Thymus (tissue), 14 donors: ENCODE measurements at places on chromosomes 6 and 20. TPM values are rescaled to one million over a fixed set of nuclear protein-coding genes. Genes with fewer than 3 reads are reported as not detected.
A peak's percentile ranks its signal among the peaks of the same experiment; 100 is the strongest.

DNA sequence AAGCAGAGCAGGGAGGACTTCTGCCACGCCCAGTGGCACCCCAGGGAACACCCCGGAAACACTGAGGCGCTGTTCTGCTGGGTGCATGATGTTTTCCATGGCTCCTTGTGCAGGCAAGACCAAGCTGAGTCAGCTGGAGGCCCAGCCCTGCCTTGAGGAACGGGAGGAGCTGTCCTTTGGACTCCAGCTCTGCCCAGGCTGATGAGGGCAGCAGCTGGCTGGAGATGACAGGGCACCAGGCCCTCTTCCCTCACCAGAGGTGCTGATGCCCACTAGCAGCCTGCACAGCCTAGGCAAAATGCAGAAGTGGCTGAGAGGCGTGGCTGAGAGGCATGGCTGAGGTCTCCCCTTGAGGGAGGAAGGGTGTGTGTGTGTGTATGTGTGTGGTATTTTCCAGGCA lies 2.4 kb downstream of the C6orf132 start:
- peaks cover 2% of the 10 kb centered on the region for H3K4me1 ChIP-seq
- no peak for DNase-seq
- H3K36me3 ChIP-seq = no peaks in the 10 kb centered on the region
- no peak overlapping the region for H3K27ac ChIP-seq

Gene OR2H1
- total RNA-seq = not detected

DNA sequence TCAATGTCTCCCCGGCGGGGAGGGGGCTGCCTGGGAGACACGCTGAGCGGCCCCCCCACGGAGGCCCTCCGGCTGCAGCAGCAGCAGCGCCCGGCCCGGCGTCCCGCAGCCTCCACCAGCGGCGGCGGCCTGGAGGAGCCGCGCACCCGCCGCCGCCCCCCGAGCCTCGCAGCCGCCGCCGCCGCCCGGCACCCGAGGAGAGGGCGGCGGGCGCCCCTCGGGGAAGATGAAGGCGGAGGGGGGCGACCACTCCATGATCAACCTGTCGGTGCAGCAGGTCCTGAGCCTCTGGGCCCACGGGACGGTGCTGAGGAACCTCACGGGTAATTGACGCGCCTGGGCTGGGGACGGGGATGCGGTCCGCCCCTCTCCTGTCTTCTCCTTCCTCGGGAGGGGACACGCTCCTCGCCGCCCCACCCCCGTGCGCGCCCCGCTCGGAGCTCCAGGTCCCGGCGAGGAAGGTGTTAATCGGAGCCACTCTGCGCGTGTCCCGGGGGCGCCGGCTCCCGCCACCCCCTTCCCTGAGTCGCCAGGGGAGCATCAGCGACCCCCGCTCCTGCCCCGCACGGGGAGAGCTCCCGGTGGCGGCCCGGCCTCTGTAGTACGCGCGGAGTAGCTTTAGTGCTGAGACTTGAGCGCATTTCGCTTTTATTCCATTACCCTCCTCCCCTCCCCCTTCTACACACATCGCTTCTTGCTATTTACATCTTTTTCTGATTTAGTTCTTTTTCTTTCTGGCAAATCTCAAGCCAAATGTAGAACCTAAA lies 686 bp downstream of the TMEM170B start:
- DNase-seq = peak; percentile 47
- H3K27ac ChIP-seq = peak overlapping the region; percentile 30
- peaks cover 5% of the 10 kb centered on the region for H3K4me1 ChIP-seq

GRCh38 chr6:144353871-144354314 lies 68.8 kb downstream of the UTRN start:
- no peaks in the 10 kb centered on the region for H3K27me3 ChIP-seq
- no peak overlapping the region for H3K4me3 ChIP-seq
- H3K4me1 ChIP-seq = peaks cover 23% of the 10 kb centered on the region
- no peak for DNase-seq

DNA sequence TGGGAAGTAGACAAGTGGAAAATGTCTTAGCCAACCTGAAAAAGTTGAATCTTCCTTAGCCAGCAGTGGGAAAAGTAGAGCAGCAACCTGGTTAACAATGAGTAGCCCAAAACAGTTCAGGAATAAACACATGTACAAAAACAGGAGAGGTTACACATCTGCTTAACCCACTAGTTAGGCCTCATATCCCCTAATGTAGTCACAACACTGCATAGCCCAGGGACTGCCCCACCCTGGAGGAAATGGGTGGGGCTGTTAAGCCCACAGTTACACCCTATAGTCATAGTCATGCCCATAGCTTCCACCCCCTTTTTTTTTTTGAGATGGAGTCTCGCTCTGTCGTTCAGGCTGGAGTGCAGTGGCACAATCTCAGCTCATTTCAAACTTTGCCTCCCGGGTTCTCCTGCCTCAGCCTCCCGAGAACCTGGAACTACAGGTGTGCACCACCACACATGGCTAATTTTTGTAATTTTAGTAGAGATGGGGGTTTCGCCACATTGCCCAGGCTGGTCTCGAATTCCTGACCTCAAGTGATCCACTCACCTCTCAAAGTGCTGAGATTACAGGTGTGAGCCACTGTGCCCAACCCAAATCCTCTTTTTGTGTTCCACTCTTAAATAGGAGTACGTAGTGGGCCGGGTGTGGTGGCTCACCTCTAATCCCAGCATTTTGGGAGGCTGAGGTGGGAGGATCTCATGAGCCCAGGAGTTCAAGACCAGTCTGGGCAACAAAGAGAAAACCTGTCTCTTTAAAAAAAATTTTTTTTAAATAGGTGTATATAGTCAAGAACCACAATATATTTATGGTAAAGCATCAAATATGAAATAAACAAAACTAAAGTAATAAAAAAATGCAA lies 24.5 kb downstream of the ILRUN start:
- DNase-seq = no peak
- H3K36me3 ChIP-seq = no peaks in the 10 kb centered on the region
- H3K27me3 ChIP-seq = no peaks in the 10 kb centered on the region
- H3K4me3 ChIP-seq = no peak overlapping the region
- peak overlapping the region; percentile 51 for H3K27ac ChIP-seq
- H3K4me1 ChIP-seq = peaks cover 28% of the 10 kb centered on the region

- peaks cover 10% of the 10 kb centered on the region for H3K4me1 ChIP-seq
- H3K36me3 ChIP-seq = no peaks in the 10 kb centered on the region
- H3K27me3 ChIP-seq = no peaks in the 10 kb centered on the region
These were observed 34.5 kb upstream of the FUCA2 start for GRCh38 chr6:143545976-143546547.
